Adrenal gland (tissue), 19 donors: ENCODE measurements at places on chromosomes 4 and X. TPM values are rescaled to one million over a fixed set of nuclear protein-coding genes. Genes with fewer than 3 reads are reported as not detected.

Gene PRRG1
- 11.8 TPM for polyA plus RNA-seq

Gene PPEF2
- polyA plus RNA-seq = not detected

Gene DDX53
- polyA plus RNA-seq = not detected

Gene PPAT
- polyA plus RNA-seq = 1.8 TPM

Gene FAAH2
- 2.9 TPM for polyA plus RNA-seq

Gene RGN
- polyA plus RNA-seq = 487 TPM
